CD4-positive, alpha-beta T cell treated with Interleukin-4 for 4 hours (primary cell): ENCODE measurements at places on chromosomes 3 and 15.

DNA sequence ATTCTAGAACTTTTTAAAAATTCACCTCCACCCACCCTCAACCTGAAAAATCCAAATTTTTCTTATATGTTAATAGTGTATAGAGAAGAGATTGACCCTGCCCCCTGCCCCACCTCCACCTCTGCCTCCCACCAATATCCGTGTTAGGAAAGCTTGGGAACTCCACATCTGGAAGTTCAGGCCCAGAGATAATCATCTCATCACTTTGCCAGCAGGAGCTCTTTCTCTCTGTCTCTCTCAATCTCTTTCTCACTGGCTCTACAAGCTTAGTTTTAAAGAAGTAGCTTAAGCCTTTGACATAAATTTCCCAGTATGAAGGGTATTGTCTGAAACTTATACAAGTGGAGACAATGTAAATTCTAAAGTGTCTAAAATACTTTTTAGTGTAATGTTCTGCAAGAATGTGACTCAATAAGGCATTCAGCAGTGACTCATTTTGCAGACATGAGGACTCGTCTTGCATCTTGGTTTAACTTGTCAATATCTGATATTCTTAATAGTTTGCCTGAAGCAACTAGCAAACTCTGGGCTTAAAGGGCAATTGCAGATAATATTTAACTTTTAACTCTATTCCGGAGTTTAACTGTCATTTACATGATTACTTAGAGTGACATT is 299.8 kb upstream of the EPHA3 start:
- DNase-seq: no peak

- no peak for DNase-seq
These were observed 15.1 kb downstream of the TM4SF1 start for GRCh38 chr3:149362366-149362765.

DNA sequence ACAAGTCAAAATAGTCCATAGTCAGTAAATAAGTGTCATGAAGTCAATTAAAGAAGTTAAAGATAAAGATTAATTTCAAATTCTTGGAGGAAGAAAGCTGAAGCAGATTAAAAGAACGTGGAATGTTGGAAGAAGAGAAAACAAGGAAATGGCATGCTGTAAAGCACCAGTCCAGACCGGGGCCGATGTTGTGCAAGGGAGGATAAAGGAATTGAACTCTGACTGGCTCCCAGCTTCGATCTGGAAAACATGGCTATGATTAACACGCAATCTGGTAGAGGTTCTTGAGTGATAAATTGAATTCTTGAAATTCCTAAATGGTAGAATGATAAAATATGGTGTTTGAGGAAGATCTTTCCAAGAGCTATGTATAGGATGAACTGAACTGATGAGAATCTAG is 194.4 kb downstream of the MEIS2 start:
- no peak for DNase-seq

GRCh38 chr3:81492040-81492439 is 269.4 kb downstream of the GBE1 start:
- DNase-seq: no peak

- DNase-seq: peak; percentile 79
These were observed 788 bp upstream of the WDR73 start for GRCh38 chr15:84654689-84655453.

DNA sequence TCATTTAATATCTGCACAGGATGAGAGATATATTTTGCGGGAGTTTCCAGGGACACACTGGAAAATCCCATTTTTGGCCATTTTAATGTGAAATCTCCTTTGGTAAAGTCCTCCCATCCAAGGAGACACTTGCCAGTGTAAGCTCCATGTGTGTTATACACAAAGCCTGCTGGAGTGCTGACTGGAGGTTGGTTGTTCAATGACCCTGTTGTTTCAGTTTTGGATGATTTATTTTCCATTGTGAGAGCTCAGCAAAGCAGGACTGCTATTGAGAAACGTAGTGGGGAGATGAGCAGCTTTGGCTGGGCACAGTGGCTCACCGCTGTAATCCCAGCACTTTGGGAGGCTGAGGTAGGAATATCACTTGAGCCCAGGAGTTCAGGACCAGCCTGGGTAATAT is 127.7 kb downstream of the NUP210 start:
- DNase-seq: no peak

- DNase-seq: no peak
These were observed 654.9 kb upstream of the TBL1XR1 start for GRCh38 chr3:177852001-177852807.

DNA sequence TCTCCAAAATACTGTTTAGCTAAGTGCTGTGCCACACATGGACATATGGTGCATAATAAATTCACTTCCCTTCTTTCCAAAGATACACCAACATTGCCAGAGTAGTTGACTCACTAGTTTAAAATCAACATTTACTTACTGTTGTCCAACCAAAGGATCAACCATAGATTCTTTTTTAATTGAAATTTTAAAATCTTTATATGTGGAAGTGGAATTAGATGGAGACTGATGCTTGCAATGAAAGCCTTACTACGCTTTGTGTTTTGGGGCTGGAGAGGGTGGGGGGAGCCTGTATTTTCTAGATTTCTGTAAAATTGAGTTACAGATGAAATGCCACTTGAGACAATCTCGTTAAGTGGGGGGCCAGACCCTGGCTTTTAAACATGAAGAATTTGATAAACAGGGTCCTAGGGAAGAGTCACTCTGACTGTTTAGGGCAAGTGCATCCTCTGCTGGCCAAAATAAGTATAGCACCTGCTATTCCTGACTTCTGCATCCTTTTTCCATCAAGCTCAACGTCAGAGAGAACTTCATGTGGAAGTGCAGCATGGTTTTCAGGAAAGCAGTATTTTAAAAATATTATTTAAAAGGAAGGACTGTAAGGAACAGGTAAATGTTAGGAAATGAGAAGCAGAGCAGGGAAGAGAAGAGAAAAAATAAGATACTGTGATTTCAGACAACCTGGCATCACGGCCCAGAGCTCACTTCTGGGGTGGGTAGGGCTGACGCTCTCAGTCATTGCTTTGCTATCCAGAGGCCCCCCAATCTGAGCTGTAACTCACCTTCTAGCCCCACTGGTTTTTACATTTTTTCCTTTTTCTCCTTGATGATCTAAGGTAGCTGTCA is 76.7 kb downstream of the BOC start:
- DNase-seq: peak; percentile 50

GRCh38 chr3:185784317-185784716 is 40.5 kb downstream of the IGF2BP2 start:
- DNase-seq: no peak

GRCh38 chr3:31262201-31262600 is 270.5 kb upstream of the STT3B start:
- DNase-seq: no peak

DNA sequence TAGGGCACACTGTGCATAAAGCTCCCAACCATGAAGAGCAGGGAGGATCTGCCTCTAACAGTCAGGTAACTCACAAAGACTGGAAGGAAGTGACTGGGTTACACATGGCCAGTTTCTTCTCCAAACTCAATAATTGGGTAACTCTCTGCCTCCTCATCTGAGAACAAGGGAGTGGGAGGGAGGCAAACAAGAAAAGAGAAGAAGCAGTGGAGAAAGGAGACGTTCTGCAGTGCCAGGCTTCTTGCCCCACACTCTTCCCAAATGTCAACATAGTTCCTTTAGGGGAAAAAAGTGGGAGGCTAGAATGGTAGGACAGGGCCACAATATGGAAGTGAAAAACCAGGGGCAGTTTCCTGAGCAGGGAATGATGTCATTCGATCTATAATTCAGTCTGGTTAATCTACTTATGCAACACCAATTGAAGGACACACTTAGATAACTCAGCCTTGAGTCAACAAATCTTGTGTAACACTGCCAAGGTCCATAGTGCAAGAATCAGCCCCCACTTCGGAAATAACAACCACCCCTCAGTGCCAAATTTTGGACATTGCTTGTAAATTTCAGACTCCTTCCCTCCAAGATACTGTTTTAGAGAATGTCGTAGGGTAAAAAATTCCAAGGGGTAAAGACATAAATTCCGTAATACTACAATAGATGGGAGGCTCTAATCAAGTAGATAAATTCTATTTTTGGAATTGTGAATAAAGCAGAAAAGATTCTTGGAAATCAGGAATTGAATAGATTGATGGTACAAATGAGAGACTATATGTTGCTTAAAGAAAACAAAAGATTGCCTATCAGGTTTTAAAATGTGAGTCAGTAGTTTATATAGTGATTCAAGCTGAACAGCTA is 143.0 kb downstream of the LPP start:
- no peak for DNase-seq

DNA sequence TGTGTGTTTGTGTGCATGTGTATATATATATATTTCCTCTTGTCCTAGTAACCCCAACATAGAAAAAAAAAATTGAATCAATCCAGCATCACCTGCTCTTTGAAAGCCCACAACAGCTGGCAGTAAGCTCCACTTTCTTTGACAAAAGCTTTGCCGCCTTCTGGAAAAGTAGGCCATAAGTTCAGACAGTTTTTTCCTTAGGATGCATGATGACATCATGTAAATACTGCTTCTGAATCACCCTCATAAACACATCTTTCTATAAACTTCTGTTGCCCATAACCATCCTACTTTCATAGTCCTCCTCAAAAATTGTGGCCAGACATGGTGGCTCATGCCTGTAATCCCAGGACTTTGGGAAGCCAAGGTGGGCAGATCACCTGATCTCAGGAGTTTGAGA is 67.4 kb downstream of the CSNK1G1 start:
- DNase-seq: no peak

DNA sequence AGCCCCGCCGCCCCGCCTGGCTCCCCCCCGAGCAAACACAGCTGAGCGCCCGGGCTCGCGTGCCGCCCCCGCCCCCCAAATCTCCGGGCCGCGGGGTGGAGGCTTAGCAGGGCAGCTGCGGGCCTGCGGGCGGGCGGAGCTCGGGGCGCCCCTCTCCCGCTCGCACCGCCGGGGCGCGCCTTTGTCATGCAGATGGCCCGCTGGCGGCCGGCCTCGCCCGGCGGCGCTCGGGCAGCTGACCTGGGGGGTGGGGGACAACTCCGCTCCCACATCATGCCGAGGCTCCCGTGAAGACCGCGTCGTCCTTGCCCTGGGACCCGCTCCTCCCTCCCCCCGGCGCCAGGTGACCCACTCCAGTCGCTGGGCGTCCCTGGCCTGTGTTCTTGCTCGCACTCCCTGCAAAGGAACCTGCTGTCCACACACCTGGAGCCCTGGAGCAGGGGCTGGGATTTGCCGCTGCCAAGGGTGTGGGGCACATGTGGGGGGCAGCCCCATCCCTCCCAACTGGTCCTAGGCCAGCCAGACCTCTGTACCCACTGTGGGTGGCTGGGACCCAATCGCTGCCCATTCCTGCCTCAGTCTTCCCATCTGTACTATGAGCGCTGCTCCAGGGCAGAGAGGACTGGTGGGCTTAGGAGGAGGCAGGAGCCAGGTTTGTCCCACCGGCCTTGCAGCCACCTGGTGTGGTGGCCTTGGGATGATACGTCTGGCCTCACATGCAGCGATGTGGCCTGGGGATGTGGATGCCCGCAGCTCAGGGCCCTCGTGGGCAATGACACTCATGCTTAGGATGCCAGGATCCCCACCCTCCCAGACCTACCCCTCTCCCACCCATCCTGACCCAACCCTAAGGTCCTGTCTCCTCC is 33.5 kb downstream of the DNAJB8 start:
- no peak for DNase-seq

GRCh38 chr3:66394019-66394752 is 106.6 kb downstream of the LRIG1 start:
- DNase-seq: peak; percentile 72

GRCh38 chr15:38307251-38307650 is 54.6 kb downstream of the SPRED1 start:
- no peak for DNase-seq

- no peak for DNase-seq
These were observed 224.5 kb downstream of the TIGIT start for GRCh38 chr3:114518206-114518808.

- DNase-seq: peak; percentile 88
These were observed 66.1 kb downstream of the SLC30A4 start for GRCh38 chr15:45456212-45457106.

- no peak for DNase-seq
These were observed 496.7 kb downstream of the NAALADL2 start for GRCh38 chr3:175355801-175356335.

- DNase-seq: no peak
These were observed 63.6 kb upstream of the NR2E3 start for GRCh38 chr15:71746719-71747118.

GRCh38 chr15:39321977-39322376 is 258.9 kb upstream of the THBS1 start:
- DNase-seq: no peak

DNA sequence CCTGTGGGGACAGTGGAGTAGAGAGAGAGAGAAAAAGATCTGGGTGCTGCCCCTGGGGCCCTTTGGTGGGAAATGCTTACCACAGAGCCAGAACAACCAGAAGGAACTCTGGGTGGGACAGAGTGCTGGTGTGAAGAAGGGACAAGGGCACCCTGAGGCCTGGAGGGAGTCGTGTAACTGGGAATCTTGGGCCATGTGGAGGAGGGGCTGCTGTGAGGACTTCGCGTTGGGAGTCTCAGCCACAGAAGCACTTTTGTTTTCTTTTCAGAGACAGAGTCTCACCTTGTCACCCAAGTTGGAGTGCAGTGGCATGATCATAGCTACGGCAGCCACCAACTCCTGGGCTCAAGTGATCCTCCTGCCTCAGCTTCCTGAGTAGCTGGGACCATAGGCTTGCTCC is 24.3 kb downstream of the XYLB start:
- DNase-seq: no peak

- DNase-seq: no peak
These were observed 67.6 kb upstream of the NTRK3 start for GRCh38 chr15:88323976-88324740.

DNA sequence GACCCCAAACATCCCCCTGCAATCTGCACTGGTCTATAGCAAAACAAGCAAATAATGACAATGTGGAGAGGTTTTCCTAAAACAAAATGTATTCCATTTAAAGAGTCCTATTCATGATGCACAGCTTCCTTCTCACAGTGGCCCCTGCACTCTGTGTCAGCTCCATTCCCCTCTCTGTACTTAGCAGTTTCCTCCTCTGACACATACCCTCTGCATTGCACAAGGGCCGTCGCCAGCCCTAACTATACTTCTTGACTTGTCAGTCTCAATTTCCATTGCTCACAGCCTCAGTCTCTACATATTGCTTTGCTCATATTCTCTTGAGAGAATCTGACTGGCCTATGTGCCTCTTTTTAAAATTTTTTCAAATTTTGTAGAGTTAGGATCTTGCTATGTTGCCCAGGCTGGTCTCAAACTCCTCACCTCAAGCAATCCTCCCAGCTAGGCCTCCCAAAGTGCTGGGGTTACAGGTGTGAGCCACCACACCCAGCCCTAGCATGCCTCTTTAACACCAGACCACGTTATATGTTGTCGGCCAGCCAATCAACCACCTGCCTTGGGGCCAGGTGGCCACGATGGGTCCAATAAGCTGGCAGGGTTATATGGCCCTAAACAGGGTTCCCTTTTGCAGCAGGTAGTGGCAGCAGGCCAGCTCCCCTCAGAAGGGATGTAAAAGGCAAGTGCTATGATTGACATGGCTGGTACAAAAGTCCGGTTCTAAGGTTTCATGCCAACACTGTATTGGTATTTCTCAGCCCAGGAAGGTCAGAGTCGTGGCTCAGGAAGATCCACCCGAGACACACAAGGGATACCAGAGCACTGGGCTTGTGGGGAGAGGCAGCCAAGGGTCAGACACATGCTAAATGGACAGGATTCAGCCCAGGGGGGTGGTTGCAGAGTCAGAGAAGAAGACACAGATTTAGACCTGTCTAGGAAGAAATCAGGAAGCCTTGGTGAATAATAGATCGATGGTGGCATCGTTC is 59.0 kb upstream of the SMAD3 start:
- DNase-seq: no peak

GRCh38 chr3:111937871-111938270 is 41.0 kb upstream of the ABHD10 start:
- DNase-seq: no peak
